Tibial nerve (tissue), 4 donors: ENCODE measurements at places on chromosomes 16 and 17. TPM values are rescaled to one million over a fixed set of nuclear protein-coding genes. Genes with fewer than 3 reads are reported as not detected.

- H3K4me1 ChIP-seq, result no peaks in the 10 kb centered on the region
- H3K4me3 ChIP-seq, result no peak overlapping the region
- no peak overlapping the region for H3K27ac ChIP-seq
- peaks cover 36% of the 10 kb centered on the region for H3K36me3 ChIP-seq
Measured at GRCh38 chr17:27776882-27777624, 23.3 kb downstream of the NOS2 start.

DNA sequence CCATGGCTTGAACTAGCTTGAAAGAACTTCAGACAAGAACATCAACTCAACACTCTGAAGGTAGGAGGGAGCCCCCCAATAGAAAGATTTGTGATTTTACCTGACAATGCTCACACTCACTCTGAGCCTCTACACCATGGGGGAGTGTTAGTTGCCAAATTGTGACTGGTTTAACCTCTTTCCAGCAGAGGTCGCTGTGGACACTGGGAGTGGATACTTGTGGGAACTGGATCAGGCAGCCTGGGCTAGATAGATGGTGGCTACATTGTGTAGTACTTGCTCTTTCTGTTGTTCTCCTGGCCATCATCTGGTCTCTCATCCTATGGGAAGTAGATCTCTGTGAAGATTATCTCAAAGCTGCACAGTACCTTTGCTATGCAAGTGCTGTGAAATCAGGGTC is 2.9 kb downstream of the SMPD3 start:
- no peak overlapping the region for H3K4me3 ChIP-seq
- peak; percentile 48 for DNase-seq
- H3K36me3 ChIP-seq, result no peaks in the 10 kb centered on the region
- H3K27ac ChIP-seq, result no peak overlapping the region
- H3K27me3 ChIP-seq, result peaks cover 61% of the 10 kb centered on the region
- peaks cover 28% of the 10 kb centered on the region for H3K4me1 ChIP-seq

GRCh38 chr16:4214215-4214621 is 27.7 kb downstream of the SRL start:
- no peaks in the 10 kb centered on the region for H3K27me3 ChIP-seq
- H3K4me1 ChIP-seq, result no peaks in the 10 kb centered on the region
- H3K36me3 ChIP-seq, result no peaks in the 10 kb centered on the region
- DNase-seq, result no peak
- no peak overlapping the region for H3K4me3 ChIP-seq

GRCh38 chr16:69924777-69925191 is 26.4 kb upstream of the CLEC18A start:
- H3K27ac ChIP-seq, result peak overlapping the region; percentile 90
- peaks cover 14% of the 10 kb centered on the region for H3K36me3 ChIP-seq
- peak overlapping the region; percentile 24 for H3K4me3 ChIP-seq
- H3K27me3 ChIP-seq, result no peaks in the 10 kb centered on the region
- H3K4me1 ChIP-seq, result peaks cover 95% of the 10 kb centered on the region
- peak; percentile 66 for DNase-seq

GRCh38 chr17:33183487-33184026 is 109.5 kb downstream of the ASIC2 start:
- no peaks in the 10 kb centered on the region for H3K4me1 ChIP-seq
- peaks cover 8% of the 10 kb centered on the region for H3K27me3 ChIP-seq
- H3K36me3 ChIP-seq, result no peaks in the 10 kb centered on the region
- no peak for DNase-seq
- no peak overlapping the region for H3K27ac ChIP-seq

DNA sequence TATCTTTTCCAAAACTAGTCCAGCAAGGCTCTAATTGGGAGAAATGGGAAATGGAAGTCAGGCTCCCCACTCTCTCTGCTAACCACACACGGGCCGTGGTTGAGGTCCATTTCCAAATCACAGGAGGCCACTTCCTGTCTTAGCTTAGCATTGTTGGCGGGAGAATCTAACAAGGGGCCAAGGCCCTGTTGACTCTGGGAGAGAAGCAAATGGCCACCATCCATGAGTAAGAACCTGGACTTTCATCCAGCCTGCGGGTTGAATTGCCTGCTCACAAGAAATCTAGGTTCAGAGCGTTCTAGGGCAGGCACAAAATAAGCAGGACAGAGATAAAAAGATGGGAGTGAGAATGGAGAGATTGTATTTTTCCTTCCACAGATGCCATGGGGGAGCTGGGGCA is 5.7 kb downstream of the FAM20A start:
- H3K27me3 ChIP-seq, result no peaks in the 10 kb centered on the region
- H3K4me3 ChIP-seq, result no peak overlapping the region
- H3K4me1 ChIP-seq, result peaks cover 4% of the 10 kb centered on the region
- H3K27ac ChIP-seq, result peak overlapping the region; percentile 65
- no peaks in the 10 kb centered on the region for H3K36me3 ChIP-seq

DNA sequence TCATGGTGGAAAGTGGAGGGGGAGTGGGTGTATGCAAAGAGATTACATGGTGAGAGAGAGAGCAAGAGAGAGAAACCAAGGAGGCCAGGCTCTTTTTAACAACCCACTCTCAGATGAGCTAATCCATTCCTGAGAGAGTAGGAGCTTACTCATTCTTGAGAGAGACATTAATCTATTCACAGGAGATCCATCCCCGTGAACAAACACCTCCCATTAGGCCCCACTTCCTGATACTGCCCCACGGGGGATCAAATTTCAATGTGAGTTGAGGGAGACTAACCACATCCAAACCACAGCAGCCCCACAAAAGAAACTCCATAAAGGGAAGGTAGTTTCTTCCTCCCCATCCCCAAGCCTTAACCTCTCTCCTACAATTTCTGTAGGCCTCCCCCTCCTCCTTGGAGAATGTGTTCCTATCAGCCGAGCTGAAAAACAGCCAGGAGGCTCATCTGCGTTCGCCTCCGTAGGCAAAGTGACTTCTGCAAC is 450.0 kb downstream of the NPIPA7 start:
- DNase-seq, result no peak
- no peak overlapping the region for H3K4me3 ChIP-seq
- H3K27ac ChIP-seq, result no peak overlapping the region
- no peaks in the 10 kb centered on the region for H3K36me3 ChIP-seq

GRCh38 chr17:35104844-35105450 is 14.7 kb downstream of the RAD51D start:
- DNase-seq, result no peak
- H3K36me3 ChIP-seq, result peaks cover 4% of the 10 kb centered on the region
- H3K4me1 ChIP-seq, result no peaks in the 10 kb centered on the region
- no peak overlapping the region for H3K4me3 ChIP-seq
- no peak overlapping the region for H3K27ac ChIP-seq

DNA sequence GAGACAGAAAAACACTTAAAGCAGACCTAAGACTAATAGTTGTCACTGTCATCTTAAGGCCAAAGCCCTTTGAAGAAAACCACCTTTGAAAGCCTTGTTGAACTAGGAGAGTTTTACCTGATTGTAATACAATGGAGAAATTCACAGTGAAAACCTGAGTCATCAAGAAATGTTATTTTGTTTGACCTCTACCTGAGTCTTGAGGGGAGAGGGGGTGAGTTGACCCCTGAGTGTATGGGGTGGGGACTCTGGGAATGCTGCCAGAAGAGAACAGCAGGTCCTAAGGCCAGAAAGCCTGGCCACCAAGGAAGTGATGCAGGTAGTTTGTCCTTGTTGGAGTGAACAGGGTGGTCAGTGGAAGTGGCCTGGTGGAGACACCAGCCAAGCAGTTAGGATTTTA is 204.3 kb downstream of the SPECC1 start:
- H3K27ac ChIP-seq, result no peak overlapping the region
- H3K27me3 ChIP-seq, result no peaks in the 10 kb centered on the region
- DNase-seq, result no peak
- no peak overlapping the region for H3K4me3 ChIP-seq
- H3K36me3 ChIP-seq, result peaks cover 21% of the 10 kb centered on the region

GRCh38 chr16:27720731-27721530 is 171.0 kb downstream of the KATNIP start:
- no peaks in the 10 kb centered on the region for H3K36me3 ChIP-seq
- no peaks in the 10 kb centered on the region for H3K4me1 ChIP-seq
- H3K4me3 ChIP-seq, result no peak overlapping the region
- DNase-seq, result peak; percentile 32
- peak overlapping the region; percentile 66 for H3K27ac ChIP-seq

DNA sequence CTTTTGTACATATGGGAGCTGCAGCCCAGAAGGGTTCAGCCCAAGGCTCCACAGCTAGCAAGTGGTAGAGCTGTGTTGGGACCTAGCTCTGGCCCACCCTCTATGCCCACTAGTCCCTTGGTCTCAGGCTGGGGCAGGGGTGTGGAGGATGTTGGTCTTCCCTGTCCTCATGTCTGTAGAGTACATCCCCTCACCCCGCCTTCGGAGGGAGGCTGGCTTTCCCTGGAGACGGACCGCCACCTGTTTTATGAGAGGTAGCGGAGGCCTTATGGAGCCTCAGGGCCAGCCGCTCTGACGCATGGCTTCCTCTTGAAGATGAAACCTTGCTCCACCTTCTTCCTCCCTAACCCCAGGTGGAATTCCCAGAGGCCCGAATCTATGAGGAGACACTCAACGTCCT is 8.4 kb downstream of the TNFAIP1 start:
- H3K4me1 ChIP-seq, result no peaks in the 10 kb centered on the region
- peaks cover 100% of the 10 kb centered on the region for H3K36me3 ChIP-seq
- no peak overlapping the region for H3K27ac ChIP-seq
- H3K27me3 ChIP-seq, result no peaks in the 10 kb centered on the region

DNA sequence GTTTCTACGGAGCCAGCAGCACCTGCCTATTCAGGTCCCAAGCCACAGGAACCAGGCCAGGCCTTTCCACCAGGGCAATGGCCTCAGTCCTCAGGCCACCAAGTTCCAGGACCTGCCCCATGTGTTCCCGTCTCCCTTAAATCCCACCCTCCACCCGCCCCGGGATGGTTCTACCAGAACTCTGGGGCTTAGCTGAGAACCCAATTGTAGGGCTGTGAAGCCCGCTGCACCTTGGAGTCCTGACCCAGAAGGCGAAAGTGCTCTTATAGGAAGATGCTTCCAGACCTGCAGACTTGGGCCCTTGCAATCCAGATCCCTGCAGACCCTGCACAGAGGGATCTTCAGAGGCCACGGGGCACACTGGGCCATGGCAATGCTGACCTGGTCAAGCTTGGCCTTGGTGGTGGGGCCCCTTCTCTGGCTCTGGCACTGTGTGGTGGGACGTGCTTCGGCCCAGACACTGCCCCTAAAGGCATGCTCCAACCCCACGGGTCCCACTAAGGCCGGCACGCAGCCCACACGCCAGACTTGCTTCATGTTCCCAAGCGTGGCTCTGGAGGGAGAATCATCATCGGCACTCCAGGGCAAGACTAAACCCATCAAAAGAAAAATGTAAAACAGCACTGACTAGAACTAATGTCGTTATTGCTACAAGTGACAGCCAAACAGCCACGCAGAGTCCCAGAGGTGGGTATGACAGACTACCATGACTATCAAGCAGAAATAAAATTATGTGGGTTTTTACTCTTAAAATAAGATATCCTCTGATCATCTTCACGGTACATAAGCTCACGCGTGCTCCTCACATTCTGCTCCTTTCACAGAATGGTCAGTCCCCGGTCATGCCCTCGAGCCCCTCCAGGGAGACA is 41.3 kb upstream of the ATP2A3 start:
- no peak for DNase-seq
- H3K36me3 ChIP-seq, result peaks cover 25% of the 10 kb centered on the region
- no peaks in the 10 kb centered on the region for H3K4me1 ChIP-seq
- H3K27me3 ChIP-seq, result no peaks in the 10 kb centered on the region

GRCh38 chr16:50198802-50199403 is 45.8 kb downstream of the TENT4B start:
- H3K4me3 ChIP-seq, result no peak overlapping the region
- no peak for DNase-seq
- H3K27me3 ChIP-seq, result no peaks in the 10 kb centered on the region
- no peak overlapping the region for H3K27ac ChIP-seq
- H3K4me1 ChIP-seq, result peaks cover 32% of the 10 kb centered on the region
- no peaks in the 10 kb centered on the region for H3K36me3 ChIP-seq

DNA sequence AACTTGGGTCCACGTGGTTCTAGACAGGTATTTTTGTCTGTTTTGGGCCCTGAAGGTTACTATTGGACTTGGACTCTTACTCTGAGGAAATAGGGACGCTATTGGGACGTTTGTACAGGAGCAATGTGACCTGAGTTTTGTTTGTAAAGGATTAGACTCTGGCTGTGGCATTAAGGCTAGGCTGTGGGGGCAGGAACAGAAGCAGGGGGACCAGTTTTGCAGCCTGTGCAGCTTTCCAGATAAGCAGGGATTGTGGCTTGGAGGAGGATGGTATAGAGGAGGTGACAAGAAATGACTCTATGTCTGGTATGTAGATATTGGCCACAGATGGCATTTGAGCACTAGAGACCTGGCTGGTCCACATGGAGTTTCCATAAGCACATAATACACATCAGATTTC is 12.8 kb downstream of the NOD2 start:
- H3K36me3 ChIP-seq, result no peaks in the 10 kb centered on the region
- H3K27me3 ChIP-seq, result no peaks in the 10 kb centered on the region
- H3K27ac ChIP-seq, result no peak overlapping the region
- DNase-seq, result no peak
- H3K4me3 ChIP-seq, result no peak overlapping the region
- no peaks in the 10 kb centered on the region for H3K4me1 ChIP-seq

- DNase-seq, result no peak
- H3K4me3 ChIP-seq, result no peak overlapping the region
- H3K36me3 ChIP-seq, result no peaks in the 10 kb centered on the region
- H3K27me3 ChIP-seq, result no peaks in the 10 kb centered on the region
Measured at GRCh38 chr17:383771-384621, 31.4 kb upstream of the RPH3AL start.

DNA sequence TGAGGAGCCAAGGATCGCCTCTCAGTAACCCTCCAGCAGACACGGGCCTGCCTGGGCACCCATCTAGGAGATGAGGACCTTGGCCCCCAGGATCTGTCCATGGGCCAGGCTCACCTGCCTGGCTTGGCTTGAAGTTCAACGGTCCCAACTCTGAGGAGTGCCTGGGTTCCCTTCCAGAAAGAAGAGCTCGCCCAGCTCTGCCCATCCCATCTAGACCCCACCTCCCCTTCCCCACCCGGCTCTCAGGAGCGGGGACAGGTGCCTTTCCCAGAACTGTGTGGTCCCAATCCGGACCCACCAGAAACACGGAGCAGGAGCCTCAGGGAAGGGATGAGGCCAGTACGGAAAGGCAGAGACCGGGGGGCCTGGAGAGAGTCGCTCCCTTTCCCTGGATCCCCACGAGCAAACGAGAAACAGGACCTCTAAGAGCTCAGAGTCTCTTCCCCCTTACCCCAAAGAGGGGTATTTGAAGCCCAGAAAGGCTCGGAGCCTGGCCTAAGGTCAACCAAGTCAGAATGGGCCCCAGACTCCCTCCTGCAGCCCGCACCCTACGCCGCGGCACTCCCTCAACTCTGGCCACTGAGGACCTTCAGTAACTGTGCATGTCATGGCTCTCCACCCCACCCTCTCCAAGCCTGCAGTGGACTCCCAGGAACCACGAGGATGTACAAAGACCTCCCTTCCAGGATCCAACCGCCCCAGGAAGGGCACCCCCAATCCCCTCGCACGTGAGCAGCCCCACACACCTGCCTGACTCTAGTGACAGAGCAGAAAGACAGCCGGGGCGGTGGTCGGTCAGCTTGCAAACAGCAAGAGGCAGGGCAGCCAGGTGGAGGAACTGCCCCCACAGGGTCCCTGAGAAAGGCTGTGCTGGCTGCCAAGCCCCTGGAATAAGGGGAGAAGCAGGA is 5.4 kb downstream of the CLUH start:
- H3K36me3 ChIP-seq, result peaks cover 3% of the 10 kb centered on the region
- no peak overlapping the region for H3K27ac ChIP-seq
- no peak overlapping the region for H3K4me3 ChIP-seq
- DNase-seq, result no peak

- no peaks in the 10 kb centered on the region for H3K36me3 ChIP-seq
- H3K27me3 ChIP-seq, result no peaks in the 10 kb centered on the region
- DNase-seq, result no peak
- no peak overlapping the region for H3K27ac ChIP-seq
- peaks cover 19% of the 10 kb centered on the region for H3K4me1 ChIP-seq
Measured at GRCh38 chr16:87921236-87921773, 15.0 kb downstream of the CA5A start.

FBXL19 gene
- 7.4 TPM for total RNA-seq

ZNF652 gene
- 42.6 TPM for total RNA-seq

AOC2 gene
- total RNA-seq, result 2.9 TPM

ATAD5 gene
- total RNA-seq, result 1.5 TPM

KRTAP4-9 gene
- total RNA-seq, result not detected

G6PC1 gene
- not detected for total RNA-seq
